GM23338 (cell line): ENCODE measurements at places on chromosomes 16 and 17. TPM values are rescaled to one million over a fixed set of nuclear protein-coding genes. Genes with fewer than 3 reads are reported as not detected.

The ARMC7 gene
- 6.3 and 8.4 TPM in 2 replicates for polyA plus RNA-seq

The AXIN1 gene
- 14.3 and 15.0 TPM in 2 replicates for polyA plus RNA-seq

The CLEC18A gene
- 0.13 and 0.23 TPM in 2 replicates for polyA plus RNA-seq

DNA sequence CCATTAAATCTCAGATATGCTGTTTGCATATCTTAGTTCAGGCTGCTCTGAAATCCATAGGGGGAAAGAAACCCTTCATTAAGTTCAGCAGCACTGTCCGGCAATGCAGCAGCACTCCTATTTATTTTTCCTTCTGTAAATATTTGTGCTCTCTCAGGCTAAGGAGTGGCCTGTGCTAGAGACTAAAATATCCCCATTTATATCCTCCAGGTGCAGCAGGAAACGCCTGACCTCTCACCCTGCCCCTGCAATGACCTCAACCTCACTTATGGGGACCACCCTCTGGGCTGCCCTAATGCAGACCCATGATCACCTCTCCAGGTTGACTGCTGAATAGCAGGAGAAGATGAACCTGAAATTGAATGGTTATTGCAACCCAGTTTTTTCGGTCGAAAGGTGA, 165.0 kb upstream of the ELAC2 start:
- DNase-seq: peak; percentile 21

GRCh38 chr16:22970209-22970865, 156.4 kb downstream of the HS3ST2 start:
- DNase-seq: no peak

- peak; percentile 85 for DNase-seq
These were observed 16.5 kb upstream of the CLEC3A start for GRCh38 chr16:78005881-78006280.

DNA sequence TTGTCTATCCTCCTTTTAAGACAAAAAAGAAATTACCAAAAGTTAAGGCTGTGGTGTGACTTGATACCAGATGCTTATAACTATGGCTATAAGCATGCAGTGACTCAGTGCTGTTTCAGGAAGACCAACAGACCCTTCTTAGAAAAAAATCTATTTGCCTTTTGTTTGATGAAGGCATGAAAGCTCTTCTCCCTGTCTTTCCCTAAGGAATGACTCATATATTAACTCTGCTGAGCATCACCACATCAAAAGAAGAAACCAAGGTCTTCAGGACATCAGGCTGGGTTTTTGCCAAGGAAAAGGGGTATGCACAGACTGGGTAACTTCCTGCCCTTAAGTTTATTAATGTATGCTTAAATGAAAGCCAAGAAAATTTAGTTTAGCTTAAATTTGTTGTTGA, 47.1 kb downstream of the VMP1 start:
- no peak for DNase-seq

- no peak for DNase-seq
These were observed 86.0 kb downstream of the GP2 start for GRCh38 chr16:20241321-20241720.
